ENCODE measurements at places on chromosomes 3 and 15.

- DNase-seq: no peak
Observed at GRCh38 chr3:67215690-67216089, 217.6 kb downstream of the KBTBD8 start.

DNA sequence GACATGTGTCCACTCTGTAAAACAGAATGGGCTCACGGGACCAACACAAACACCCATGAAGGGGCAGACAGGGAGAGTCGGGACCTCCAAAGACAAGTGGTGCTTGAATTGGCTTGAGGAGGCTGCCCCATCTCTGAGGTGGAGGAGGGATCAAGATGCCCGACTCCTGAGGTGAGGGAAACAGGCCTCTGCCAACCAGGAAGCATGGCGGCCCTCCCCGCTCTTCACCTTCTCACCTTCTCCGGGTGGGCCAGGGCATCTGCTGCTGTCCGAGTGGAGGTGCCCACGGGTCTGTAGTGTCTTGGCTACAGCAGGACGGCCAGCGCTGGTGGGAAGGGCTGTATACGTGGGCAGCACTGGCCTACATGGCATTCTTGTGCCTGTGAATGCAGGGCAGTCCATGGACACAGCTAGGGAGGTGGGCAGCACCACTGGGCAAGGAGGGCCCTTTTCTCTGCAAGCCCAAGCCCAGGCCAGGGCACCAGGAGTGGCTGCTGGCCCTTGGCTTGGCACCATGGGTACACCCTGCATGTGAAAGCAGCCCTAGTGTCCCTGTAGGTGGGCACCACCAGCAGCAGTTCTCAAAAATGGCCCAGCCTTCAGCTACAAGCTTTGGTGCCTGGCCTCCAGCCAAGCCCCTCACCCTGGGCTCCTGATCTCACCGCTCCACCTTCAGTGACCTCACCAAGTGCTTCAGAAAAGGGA is 79.4 kb downstream of the SNRK start:
- no peak for DNase-seq

DNA sequence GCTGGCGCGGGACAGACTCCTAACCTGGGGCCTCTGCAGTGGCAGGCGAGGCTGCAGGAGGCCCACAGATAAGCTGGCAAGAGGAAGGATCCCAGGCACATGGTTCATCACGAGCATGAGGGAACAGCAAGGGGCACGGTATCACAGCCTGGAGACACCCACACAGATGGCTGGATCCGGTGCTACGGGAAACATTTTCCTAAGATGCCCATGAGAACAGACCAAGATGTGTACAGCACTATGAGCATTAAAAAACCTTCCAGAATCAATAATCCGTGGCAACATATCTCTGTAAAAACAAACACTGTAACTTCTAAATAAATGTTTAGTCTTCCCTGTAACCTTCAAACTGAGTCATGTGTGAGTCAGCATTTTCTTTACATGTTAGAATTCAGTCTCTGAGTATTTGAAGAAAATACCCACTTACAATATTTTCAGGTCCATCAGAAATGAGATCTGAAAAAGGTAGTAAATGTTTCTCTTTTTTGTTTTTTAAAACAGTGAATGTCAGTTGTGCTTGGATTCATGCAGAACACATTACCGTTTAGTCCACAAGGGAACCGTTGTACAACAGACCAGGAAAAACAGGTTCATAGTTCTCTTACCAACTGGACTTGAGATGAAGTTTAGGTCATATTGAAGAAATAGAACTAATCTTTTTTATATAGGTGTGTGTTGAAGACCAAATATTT is 75.9 kb downstream of the BOC start:
- DNase-seq: no peak

- no peak for DNase-seq
Observed at GRCh38 chr15:66809664-66810063, 107.6 kb downstream of the SMAD6 start.

- DNase-seq: peak; percentile 47
Observed at GRCh38 chr3:72482589-72483321, 365.5 kb downstream of the SHQ1 start.

GRCh38 chr15:74893627-74894026 is 3.8 kb downstream of the MPI start:
- DNase-seq: no peak

DNA sequence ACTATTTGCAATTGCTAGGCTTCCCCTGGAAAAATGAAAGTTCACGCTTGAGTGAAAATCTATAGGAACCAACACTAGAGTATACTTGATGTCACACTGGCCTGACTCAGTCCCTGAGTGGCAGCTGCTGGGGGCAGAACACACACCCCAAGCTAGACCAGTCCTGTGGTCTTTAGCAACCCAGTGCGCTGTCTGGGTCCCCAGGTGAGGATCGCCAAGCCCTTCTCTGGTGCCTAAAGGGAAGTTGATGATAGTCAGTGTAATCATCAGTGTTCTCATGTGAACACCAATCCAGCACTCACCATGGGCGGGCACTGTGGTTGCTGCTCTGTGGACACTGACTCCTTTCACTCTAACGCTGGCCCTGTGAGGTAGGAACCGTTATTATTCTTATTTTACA is 11.2 kb downstream of the ALDH1A3 start:
- no peak for DNase-seq

GRCh38 chr15:68054628-68055223 is 611 bp downstream of the PIAS1 start:
- DNase-seq: peak; percentile 29

Measured in activated naive CD4-positive, alpha-beta T cell (primary cell).